ENCODE measurements at places on chromosomes 12 and 14. TPM values are rescaled to one million over a fixed set of nuclear protein-coding genes. Genes with fewer than 3 reads are reported as not detected.

GRCh38 chr12:120327593-120327992 is at the start of gene PLA2G1B:
PLA2G1B (minus strand) TSS chr12:120327779; CDS start chr12:120327753, 26 bp downstream.
- no peak within 1 kb of the TSS for H3K4me3 ChIP-seq
- no peaks in the 10 kb centered on the region for H3K4me1 ChIP-seq
- no peak within 1 kb of the TSS for H3K27ac ChIP-seq
- H3K36me3 ChIP-seq, result no peaks in the 10 kb centered on the region

DNA sequence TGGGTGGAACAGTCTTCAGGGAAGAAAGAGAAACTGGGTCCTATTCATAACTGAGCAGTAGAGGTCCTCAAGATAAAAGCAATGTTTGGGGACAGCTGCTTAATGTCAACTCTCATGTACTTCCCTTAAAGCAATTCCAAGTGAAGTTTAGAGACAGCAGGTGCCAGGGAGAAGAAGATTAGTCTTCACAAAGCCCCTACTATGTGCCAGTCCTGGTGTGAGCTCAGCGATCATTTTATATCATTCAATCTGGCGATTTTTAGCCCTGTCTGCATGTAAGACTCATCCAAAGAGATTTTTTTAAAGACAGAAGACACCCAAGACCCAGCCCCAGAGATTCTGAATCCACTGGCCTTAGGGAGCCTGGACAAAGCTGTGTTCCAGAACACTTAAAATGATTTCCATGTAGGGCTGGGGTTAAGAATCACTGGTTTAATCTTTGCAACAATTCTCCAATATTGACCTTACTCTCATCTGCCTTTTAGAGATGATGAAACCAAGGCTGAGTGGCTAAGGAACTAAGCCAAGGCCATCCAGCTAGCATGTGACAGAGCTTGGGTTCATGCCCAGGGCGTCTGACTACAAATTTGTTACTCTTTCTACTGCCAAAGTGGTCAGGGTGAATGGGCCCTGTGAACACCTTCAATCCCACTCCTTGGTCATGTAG is 404.5 kb upstream of the TBX3 start:
- H3K4me3 ChIP-seq, result no peak overlapping the region
- no peak overlapping the region for H3K27ac ChIP-seq
- DNase-seq, result peak; percentile 24

- H3K4me1 ChIP-seq, result peaks cover 42% of the 10 kb centered on the region
- no peak overlapping the region for H3K4me3 ChIP-seq
- H3K27ac ChIP-seq, result peak overlapping the region; percentile 37
- no peaks in the 10 kb centered on the region for H3K36me3 ChIP-seq
Measured at GRCh38 chr12:11795913-11796459, 146.5 kb downstream of the ETV6 start.

- peak overlapping the region; percentile 95 for H3K27ac ChIP-seq
- no peaks in the 10 kb centered on the region for H3K36me3 ChIP-seq
- H3K4me1 ChIP-seq, result peaks cover 25% of the 10 kb centered on the region
- no peak for DNase-seq
Measured at GRCh38 chr14:44896275-44897040, 65.3 kb downstream of the KLHL28 start.

- H3K4me3 ChIP-seq, result peak overlapping the region; percentile 66
- H3K4me1 ChIP-seq, result no peaks in the 10 kb centered on the region
- peak; percentile 45 for DNase-seq
- no peaks in the 10 kb centered on the region for H3K27me3 ChIP-seq
- no peaks in the 10 kb centered on the region for H3K36me3 ChIP-seq
- H3K27ac ChIP-seq, result no peak overlapping the region
Measured at GRCh38 chr14:76827696-76828296, 1.6 kb downstream of the LRRC74A start.

- no peak for DNase-seq
- H3K4me3 ChIP-seq, result no peak overlapping the region
- no peaks in the 10 kb centered on the region for H3K27me3 ChIP-seq
- H3K27ac ChIP-seq, result no peak overlapping the region
- H3K4me1 ChIP-seq, result peaks cover 7% of the 10 kb centered on the region
Measured at GRCh38 chr14:58309086-58309485, 10.7 kb downstream of the ARID4A start.

SLC10A1 gene
- not detected for total RNA-seq

RNF212B gene
- total RNA-seq, result not detected

All from GM23248 (cell line).